ENCODE measurements at places on chromosomes 2 and 18.
A peak's percentile ranks its signal among the peaks of the same experiment; 100 is the strongest.

DNA sequence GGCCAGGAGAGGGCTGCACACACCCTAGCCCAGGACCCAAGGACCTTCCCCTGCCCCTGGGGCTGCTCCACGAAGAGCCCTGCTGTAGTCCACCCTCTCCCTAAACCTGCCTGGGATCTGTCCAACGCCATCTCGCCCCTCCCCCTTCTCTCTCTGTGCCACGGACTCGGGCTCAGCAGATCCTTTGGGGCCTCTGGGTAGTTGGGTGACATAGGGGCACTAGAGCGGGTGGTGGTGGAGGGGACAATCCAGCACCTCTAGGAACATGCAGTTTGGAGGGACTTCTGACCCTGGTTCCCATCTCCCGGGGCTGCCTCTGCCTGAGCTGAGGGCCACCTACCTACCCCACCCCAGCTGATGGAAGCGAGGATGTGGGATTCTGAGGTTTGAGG lies 7.3 kb upstream of the CRYBA2 start:
- DNase-seq = no peak

DNA sequence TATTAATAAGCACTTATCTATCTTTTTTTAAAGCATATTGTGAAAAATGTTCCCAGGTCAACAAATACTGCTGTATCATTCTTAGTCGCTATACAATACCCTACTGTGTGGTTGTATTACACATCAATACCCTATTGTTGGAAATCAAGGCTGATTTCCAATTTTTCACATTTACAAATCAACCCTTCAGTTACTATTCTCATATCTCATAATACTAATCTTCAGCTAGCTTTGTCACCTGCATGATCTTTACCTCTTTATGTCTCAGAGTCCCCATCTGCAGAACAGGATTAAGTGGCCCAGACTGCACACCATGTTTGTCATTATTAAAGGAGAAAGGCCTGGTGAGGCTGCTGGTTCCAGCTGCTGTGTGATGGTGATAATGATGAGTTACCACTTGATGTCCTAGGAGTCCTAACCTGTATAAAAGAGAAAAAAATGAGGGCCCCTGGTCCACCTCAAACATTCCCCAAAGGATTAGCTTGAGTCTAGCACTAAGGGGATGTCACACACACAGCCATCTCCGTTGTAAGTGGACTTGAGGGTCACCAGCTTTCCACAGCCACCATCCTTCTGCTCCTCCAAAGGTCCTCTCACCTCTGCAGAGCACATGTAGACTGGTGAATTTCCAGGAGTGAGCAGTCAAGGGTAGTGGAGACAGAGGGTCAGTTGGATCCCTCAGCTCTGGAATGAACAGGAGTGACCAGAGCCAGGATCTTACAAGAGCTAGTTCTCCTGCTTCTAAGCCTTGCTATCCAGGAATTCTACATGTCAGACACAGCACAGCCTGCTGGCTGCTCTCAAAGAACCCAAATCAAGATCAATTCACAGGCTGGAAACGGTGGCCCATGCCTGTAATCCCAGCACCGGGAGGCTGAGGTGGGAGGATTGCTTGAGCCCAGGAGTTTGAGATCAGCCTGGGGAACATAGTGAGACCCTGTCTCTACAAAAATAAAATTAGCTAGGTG lies 36.0 kb upstream of the BIN1 start:
- DNase-seq = no peak

GRCh38 chr2:217875138-217875537 lies 127.7 kb downstream of the TNS1 start:
- no peak for DNase-seq

- no peak for DNase-seq
Measured at GRCh38 chr2:174600349-174600748, 2.7 kb upstream of the WIPF1 start.

GRCh38 chr18:56112013-56112749 lies 524.2 kb upstream of the TCF4 start:
- DNase-seq = no peak

DNA sequence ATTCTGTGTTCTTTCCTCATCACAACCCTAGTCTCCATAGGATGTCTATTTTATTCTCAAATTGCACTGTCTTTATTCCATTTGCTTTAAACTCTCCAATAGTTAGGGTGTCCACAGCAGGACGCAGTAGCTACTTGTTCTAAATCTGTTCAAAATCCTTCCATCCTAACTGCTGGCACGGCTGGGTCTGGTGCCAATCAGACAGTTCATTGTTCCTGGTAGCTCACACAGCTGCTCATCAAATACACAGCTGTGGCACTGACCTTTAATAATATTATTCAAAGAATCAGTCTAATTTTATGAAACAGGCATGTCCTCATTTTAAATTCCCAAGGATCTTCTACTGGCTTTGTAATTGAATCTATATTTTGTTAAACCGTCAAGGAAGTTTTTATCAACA lies 59.7 kb upstream of the TMEFF2 start:
- DNase-seq = no peak

GRCh38 chr2:18047896-18048657 lies 169.6 kb downstream of the KCNS3 start:
- DNase-seq = peak; percentile 79

- DNase-seq = no peak
Measured at GRCh38 chr18:32296851-32297250, 107.0 kb downstream of the MEP1B start.

DNA sequence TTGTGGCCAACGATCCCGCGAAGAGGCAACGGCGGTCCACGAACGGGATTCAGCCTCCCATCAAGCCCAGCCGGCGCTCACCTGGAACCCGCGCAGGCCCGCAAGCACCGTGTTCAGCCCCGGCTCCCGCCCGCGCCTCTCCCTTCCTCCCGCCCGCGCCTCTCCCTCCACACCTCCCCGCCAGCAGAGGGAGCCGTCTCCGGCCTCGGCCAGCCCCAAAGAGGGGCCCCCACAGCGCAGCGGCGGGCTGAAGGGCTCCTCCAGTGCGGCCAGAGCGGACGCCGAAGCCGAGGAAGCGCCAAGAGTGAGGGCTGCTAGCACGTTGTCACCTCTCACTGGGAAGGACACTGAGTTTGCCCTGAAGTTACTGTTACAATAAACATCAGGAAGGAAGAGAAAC lies 55.3 kb upstream of the LAPTM4A start:
- DNase-seq = no peak

- no peak for DNase-seq
Measured at GRCh38 chr2:217691516-217691915, 311.3 kb downstream of the TNS1 start.

- DNase-seq = no peak
Measured at GRCh38 chr2:218260742-218261422, at the start of gene GPBAR1. GPBAR1 (plus strand) TSS chr2:218261015; CDS start chr2:218262725, 1,710 bp downstream.

- DNase-seq = no peak
Measured at GRCh38 chr2:173119069-173119807, 43.6 kb downstream of the MAP3K20 start.

DNA sequence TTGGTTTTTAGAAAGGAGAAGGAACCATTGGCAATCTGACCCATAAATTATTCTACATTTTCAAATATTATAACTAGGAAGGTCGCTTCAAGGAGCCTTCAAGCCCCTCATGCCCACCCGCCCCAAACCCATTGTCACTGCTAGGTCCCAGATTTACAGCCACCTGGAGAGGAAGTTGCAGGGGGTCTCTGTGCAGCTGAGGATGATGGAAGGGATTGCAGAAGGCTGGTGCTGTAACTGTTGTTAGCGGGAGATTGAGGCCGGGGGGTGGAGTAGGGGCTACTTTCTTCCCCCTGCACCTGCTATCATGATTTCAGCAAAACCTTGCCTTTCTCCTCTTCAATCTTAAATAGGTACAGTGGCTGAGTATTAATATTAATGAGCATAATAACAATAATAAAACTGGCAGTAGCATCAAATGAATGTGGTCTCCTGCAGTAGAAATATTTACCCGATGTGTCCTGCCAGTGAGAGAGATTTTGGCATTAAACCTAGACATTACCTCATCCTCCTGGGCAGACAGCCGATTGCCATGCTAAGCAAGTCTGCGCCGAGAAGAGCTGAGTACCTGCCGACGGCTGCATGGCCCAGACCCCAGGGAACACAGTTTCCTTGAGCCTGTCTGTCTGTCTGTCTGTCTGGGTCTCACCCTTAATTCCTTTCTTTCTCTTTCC lies 225.4 kb downstream of the FAM210A start:
- DNase-seq = peak; percentile 27

GRCh38 chr18:61282926-61283325 lies 50.3 kb upstream of the CDH20 start:
- DNase-seq = no peak

DNA sequence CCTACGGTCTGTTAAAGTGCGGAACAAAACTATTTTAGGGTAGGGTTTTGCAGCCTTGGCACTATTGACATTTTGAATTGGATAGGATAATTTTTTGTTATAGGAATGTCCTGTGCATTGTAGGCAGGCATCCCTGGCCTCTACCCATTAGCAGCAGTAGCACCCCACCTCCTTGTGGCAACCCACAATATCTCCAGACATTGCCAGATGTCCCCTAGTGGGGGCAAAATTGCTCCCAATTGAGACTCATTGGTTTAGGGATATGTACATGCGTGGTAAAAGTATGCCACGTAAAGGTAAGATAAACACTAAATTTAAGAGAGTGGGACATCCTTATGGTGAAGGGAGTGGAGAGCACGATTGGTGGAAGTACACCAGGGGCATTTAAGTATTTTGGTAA lies 4.6 kb downstream of the MIB1 start:
- no peak for DNase-seq

DNA sequence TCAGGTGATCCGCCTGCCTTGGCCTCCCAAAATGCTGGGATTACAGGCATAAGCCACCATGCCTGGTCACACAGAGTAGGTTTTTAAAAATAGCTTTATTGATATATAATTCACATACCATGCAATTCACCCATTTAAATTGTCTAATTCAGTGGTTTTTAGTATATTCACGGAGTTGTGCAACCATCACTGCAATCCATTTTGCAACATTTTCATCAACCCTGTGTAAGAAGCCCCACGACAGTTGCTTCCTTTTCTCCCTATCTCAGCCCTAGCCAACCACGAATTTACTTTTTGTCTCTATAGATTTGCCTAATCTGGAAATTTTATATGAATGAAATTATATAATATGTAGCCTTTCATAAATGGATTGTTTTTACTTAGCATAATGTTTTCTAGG lies 266.4 kb downstream of the NAPG start:
- no peak for DNase-seq

- no peak for DNase-seq
Measured at GRCh38 chr2:54546923-54547720, 91.0 kb downstream of the SPTBN1 start.

DNA sequence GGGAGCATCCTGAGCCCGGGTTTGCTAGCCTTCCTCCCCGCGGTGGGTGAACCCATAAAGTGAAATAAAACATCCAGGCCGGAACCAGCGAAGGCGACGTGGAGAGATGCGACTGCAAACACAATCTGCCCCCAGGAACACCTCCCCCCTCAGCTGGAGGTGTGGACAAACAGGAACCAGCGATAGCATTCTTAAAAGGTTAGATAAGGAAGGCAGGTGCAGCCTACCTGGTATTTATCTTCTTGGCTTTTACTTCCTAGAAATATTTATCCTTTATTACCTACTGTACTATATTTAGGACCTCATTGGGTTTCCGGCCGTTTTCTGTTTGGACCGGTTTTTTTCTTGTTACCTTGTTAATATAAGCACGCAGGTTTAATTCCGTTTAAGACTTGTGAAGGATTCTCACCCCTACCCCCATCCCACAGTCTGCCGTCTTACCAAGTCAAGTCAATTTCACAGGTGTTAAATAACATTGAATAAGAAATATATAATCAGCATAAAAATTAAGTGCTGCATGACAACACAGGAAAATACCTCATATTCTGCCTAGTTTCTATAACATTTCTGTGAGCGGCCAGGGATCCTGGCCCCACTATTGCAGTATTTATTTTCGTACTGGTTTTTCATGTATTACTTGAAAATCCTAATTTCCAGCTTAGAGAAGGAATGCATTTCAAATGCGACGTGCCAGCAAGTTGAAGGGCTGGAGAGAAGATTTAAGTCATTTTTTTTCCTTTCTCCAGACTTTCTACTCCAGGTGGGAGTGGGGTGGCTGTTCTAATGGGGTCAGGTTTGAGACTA lies 224.0 kb upstream of the ID2 start:
- no peak for DNase-seq

- DNase-seq = no peak
Measured at GRCh38 chr2:190270298-190270697, 49.3 kb downstream of the HIBCH start.

DNA sequence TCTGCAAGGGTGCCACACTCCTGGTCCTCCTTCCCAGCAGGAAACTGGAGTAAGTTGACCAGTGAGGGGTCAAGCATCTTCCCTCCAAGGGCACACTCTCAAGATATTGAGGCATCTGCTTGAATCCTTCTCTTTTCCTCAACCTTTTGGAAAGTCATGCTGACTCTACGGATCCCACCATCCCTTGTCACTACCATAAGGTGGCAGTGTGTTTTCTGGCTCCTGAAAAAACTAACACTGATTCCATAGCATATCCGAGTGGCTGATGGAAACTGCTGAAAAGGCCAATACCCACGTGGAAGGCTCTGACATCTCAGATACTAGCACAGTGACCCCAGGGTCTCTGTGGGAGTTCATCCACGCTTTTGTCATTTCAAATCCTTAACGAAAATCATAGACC lies 37.1 kb downstream of the GPR45 start:
- DNase-seq = no peak

- DNase-seq = no peak
Measured at GRCh38 chr2:74707837-74708236, 53.8 kb downstream of the SEMA4F start.

Measured in HTR-8/SVneo (cell line).